ENCODE measurements at places on chromosomes 12 and 14.

GRCh38 chr14:35403114-35403602 is 1.4 kb downstream of the NFKBIA start:
- DNase-seq, result peak; percentile 25

DNA sequence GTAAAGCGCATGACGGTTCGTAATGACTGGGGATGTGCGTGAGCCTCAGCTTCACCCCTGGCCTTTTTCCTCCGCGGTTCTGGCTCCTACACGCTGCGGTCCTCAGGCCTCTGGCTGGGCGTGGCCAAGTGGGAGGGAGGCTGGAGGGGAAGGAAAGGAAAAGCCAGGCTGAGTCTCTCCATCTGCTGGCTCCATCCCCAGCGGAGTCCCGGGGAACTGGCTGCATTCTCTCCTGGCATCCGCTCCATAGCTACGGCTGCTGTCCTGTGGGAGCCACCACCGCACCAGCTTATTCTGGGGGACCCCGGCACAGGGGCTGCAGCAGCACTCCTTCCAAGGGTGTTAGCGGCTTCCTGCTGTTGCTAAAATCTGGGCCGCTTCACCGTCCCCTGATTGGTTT is 68.2 kb upstream of the SLC24A4 start:
- DNase-seq, result no peak

- no peak for DNase-seq
Measured at GRCh38 chr14:104126753-104127152, 11.6 kb upstream of the KIF26A start.

DNA sequence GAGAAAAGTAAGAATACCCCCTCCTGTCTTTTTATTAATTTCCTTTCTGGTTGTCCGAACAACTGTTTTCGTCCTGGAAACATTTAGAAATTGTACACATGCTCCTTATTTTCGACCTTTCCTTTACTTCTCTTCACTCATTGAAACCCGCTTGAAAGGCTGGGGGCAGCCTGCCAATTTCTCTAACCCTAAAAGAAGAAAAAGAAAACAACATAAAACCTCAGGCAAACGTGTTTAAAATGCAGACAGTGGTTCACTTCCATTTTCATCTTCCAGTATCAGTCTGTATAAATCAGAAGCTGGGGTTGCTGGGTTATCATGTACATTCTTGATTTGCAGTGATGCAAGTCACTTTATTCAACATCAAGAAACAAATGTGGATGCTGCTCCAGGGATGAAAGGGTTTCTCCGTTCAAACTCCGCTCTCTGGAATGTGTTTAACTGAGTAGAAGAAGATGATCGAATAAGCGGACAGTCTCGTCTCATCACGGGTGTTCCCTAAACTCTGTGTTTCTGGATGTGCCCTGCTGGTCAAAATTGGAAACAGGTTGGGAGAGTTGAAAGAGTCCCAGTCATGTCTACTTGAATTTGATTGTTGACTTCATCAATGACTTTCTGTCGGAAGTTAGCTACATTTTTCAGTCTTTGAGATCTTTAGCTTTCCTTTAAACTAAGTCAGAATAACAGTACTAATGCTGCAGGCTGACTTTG is 1042.2 kb downstream of the BCL11B start:
- no peak for DNase-seq

GRCh38 chr14:21917699-21918436 is 244.2 kb upstream of the OR4E1 start:
- no peak for DNase-seq

- DNase-seq, result no peak
Measured at GRCh38 chr12:117596968-117597367, 235.5 kb upstream of the NOS1 start.
